Muscle of back (tissue), 13 donors: ENCODE measurements at places on chromosomes 4 and X. TPM values are rescaled to one million over a fixed set of nuclear protein-coding genes. Genes with fewer than 3 reads are reported as not detected.

GPRASP1 gene
- 12.3 TPM for polyA plus RNA-seq

HSFX2 gene
- 0.66 TPM for polyA plus RNA-seq

SYNPO2 gene
- polyA plus RNA-seq, result 193 TPM

PCDH19 gene
- polyA plus RNA-seq, result 6.4 TPM

PAGE2B gene
- polyA plus RNA-seq, result not detected

VEGFC gene
- polyA plus RNA-seq, result 8.1 TPM

TRAPPC11 gene
- 30.7 TPM for polyA plus RNA-seq

DCAF4L1 gene
- 0.31 TPM for polyA plus RNA-seq

AR gene
- 9.8 TPM for polyA plus RNA-seq

ZFYVE28 gene
- polyA plus RNA-seq, result 0.67 TPM

ALB gene
- polyA plus RNA-seq, result 0.37 TPM

ARHGAP6 gene
- 9.9 TPM for polyA plus RNA-seq

COQ2 gene
- 9.8 TPM for polyA plus RNA-seq

RGN gene
- 1.3 TPM for polyA plus RNA-seq

ADGRG4 gene
- not detected for polyA plus RNA-seq

GLRB gene
- 4.1 TPM for polyA plus RNA-seq

GIMD1 gene
- not detected for polyA plus RNA-seq

F9 gene
- not detected for polyA plus RNA-seq

C4orf50 gene
- polyA plus RNA-seq, result 0.04 TPM

VCX3A gene
- not detected for polyA plus RNA-seq

EGF gene
- 11.9 TPM for polyA plus RNA-seq

POLN gene
- 1.6 TPM for polyA plus RNA-seq

PNMA6F gene
- not detected for polyA plus RNA-seq

ZNF630 gene
- 2.2 TPM for polyA plus RNA-seq

DNAJB14 gene
- polyA plus RNA-seq, result 18.1 TPM
